ENCODE measurements at places on chromosomes 3 and 15.

DNA sequence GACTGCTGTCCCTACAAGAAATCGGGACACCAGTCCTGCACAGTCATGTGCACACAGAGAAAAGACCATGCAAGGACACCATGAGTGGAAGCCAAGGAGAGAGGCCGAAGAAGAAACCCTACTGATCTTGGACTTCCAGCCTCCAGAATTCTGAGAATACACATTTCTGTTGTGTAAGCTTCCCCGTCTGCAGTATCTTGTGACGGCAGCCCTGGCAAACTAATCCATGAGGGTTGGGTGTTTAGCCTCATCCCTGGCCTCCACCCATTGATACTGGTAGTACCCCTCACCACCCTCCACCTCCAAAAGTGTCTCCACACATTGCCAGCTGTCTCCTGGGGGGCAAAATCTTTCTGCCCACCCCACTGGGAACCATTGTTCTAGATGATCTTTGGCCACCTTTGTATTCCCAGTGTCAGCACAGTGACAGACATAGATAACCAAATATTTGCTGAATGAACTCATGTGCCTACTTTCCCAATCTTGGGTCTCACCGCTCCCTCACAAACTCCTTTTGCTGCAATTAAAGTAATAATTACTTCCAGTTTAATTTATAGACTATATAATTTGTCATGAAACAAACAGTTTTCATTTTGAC is 83.8 kb downstream of the RAD18 start:
- no peak for DNase-seq

DNA sequence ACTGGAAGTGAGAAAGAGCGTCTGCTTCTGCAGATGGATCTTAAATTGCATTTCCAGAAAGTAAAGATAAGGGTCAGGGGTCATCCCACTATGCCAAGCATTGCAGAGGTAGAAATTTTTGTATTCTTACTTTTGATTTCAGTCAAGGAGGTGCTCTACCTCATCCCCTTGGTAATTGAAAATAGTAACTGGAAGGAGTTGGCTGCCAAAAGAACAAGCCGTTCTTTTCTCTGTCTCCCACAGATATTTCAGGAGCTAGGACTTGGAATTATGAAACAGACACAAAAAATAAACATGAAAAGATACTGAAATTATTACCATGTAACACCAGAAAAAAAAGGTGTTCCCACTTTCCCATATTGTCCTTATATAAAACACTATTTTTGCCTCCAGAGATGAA is 309.9 kb upstream of the UMPS start:
- no peak for DNase-seq

DNA sequence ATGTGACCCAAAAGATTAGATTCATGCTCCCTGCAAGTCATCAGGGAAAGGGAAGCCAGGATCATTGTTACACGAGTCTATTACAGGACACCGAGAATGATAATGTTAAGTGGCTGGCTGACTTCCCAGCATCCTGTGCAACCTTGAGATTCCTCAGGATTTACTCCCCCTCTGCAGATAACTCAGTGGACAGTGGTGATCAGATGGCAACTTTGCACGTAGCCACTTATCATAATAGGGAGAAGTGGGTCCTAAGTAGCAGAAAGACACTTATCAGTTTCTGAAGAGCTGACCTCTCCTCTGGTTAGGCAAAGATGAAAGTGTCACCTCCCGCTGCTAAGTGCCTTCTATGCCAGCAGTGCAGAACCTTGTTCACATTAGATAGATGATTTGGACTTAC is 6.7 kb upstream of the TMPRSS7 start:
- no peak for DNase-seq

DNA sequence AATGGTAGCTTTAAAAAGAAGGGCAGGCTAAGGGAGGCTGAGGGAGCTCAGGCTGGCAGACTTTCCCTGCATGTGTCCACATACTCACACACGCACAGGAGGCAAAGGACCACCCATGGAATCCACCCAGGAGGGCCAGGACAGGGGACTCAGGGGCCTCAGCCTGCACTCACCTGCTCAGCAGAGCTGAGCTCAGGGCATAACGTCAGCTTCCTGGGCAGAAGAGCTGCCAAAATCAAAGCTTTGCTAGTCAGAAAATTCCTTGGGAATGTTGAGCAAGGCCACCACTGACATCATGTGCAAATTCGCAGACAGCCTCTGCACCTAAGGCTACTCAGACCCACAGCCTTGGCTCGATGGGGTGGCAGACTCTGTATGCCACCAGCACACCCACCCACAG is 16.4 kb upstream of the ALAS1 start:
- DNase-seq = no peak

DNA sequence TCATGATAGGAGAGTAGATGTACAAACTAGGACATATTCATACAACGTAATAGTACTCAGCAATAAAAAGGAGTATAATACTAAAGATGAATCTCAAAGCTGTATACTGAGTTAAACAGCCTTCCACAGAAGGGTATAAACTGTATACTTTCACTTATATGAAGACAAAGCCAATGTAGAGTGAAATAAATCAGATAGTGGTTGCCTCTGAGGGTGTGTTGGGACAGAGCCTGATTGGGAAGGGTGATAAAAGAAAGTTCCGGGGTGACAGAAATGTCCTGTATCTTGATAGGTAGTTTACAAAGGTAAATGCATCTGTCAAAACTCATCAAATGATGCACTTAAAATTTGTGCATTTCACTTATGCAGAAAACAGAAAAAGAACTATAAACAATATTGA is 122.5 kb downstream of the ADAM10 start:
- DNase-seq = peak; percentile 23

DNA sequence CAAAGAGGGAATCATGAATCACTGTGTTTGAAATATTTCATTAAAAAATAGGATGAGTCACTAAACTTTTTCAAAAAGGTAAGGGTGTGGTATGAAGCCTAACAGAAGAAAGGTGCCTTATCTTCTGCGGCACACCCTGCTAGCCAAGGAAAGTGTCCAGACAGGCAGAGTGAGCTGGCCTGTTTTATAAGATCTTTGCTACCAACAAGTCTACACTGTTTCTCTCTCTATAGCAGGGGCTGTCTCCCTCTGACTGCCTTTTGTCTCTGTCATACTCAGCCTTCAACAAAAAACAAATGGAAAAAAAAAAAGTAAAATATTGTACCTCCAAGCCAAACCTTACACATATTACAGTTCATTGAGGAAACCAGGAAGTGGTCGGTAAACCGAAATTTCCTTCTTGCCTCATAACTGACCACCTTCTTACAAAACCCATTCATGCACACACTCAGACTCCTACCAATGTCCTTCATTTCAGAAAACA is 9.1 kb downstream of the ZDHHC3 start:
- DNase-seq = no peak

DNA sequence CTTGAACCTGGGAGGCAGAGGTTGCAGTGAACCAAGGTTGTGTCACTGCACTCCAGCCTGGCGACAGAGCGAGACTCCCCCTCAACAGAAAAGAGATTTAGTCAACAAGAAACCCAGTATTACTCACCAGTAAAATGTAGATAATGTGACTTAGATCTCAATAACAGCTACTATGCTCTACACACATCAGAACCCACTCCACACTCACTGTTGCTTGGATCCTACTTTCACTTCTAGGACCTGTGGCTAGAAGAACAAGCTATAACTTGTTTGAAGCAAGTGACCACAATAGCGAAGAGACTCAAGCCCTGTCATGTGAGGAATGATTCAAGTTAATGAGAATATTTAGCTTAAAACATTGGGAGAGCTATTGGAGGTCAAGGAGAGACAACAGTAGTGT is 100.7 kb downstream of the ANXA2 start:
- DNase-seq = no peak

- no peak for DNase-seq
Measured at GRCh38 chr15:71303977-71304376, 188.7 kb downstream of the THSD4 start.

DNA sequence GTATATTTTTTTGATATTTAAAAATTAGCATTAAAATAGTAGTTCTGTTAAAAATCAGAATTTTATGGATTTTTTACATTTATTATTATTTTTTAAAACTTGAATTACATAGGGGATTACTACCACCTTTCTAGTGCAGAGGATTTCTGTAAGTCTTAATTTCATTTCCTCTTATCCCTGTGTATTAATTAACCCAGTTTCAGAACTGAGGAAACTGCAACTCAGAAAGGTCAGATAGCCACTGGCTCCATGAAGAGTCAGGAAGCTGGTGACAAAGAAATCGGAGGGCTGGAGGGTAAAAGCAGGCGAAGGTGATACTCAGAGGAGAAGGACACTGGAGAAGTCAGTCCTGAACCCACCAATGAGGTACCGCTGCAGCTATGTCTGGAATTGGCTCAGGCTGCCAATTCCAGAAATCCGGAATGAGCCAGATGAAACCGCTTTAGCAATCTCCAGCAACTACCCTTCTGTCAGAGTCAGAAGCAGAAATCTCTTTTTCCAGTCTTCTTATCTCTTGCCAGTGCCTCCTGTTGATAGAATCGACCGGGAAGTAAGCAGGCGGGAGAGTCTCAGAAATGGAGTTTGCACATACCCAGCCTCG is 308.5 kb downstream of the SV2B start:
- no peak for DNase-seq

DNA sequence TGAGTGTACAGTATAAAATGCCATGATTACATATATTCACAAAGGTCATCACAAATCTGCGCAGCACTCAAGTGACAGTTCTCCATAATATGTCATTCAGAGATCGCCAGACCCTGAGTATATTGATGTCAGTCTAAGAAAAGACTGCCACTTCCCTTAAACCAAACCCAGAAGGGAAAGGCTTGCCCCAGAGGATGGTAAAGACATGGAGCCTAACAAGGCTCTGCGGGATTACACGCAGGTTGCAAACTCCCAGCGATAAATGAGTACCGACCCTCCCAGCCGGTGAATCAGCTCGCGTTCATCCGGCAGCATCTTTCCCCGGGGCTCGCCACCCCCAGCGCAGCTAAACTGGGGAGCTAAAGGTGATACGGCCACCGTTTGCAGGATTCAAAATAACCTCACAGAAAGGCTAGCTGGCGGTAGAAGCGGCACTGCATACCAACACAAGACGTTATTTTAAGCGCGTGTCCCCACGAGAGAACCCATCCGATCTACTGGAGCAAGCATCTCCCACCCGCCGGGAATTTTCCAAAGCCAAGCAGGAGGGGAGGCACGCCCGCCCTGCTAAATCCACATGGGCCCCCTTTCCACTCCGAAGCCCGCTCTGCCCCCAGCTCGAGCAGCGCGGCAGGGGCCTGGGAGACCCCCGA is 643 bp downstream of the MYO5A start:
- peak; percentile 49 for DNase-seq

DNA sequence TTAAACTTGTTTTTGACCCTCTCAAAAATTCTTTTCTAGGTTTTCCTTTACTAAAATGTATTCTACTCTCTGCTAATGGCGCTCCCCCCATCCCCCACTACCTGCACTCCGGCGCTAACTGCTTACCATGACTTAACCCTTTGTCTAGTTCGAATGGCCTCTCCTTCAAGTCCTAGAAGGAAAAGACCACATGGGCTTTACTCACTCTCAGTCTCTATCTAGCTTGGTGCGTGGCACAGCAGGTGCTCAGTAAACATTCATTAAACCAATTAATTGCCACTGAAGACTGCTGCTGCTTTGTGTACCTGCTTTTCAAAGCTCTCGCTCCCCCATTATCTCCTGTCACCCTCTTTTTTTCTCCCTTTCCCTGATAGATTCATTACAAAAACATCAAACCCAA is 457.7 kb upstream of the THRB start:
- DNase-seq = no peak

DNA sequence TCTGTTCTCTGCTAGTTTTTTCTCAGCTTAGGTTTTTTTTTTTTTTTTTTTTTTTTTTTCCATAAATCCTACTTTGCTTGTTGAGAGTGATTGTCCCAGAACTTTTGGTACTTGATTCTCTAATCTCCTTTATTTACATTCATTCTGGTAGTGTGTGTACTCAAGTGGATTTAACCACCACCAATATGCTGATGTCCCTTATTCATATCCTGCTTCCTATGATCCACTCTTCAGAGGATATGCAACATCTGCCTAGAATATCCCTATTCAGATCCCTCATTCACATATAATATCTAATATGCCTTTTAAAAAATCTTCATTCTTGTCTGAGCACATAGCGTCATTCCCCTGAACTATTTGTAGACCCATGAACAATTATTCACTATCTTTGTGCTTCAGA is 342.9 kb downstream of the VGLL3 start:
- DNase-seq = no peak

DNA sequence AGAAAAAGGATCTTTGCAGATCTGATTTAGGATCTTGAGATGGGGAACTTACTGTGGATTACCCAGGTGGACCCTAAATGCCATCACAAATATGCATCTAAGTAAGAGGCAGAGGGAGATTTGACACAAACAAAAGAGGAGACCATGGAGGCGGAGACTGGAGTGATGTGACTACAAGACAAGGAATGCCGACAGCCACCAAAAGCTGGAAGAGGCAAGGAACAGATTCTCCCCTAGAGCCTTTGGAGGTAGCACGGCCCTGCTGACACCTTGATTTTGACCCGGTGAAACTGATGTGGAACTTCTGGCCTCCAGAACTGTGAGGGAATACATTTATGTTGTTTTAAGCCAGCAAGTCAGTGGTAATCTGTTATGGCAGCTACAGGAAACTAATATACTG is 44.0 kb downstream of the GASK1A start:
- no peak for DNase-seq

DNA sequence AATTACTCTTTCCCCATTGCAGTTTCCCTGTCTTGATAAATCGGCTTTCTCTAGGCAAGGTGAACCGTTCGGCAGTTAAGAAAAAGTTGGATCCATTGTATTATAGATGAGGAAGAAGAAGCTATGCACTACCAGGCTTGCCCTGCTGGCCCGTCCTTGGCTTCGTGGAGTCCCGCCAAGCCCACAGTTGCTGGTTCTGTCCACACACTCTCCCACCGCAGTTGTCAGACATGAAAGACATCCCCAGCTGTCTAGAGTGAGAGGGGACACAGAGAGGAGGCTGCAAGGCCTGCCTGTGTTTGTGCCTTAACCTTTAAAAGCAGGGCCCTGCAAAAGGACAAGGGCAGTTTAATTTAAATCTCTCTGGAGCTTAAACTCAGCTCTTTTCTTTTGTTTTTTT is 47.2 kb upstream of the PLCL2 start:
- no peak for DNase-seq

DNA sequence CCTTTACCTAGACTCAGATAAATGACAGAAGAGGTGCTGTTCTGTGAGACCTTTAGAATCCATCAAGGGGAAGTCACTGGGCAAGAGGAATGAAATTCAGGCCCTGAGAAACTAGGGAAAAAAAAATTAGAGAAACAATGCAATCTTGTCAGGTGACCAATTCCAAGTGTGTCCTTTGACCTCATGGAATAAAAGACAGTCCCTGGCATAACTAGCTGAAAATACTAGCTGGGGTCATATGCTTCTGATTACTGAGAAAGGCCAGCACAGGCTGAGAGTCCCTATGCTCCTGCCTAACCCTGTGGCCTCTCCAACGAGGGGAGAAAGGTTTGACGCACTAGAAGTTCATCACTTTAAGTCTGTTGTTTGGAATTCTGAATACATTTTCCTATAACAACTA is 167.3 kb downstream of the XXYLT1 start:
- no peak for DNase-seq

- no peak for DNase-seq
Measured at GRCh38 chr3:72663429-72663828, 184.8 kb downstream of the SHQ1 start.
